Natural killer cell treated with Interleukin-12 subunit alpha and Interleukin-12 subunit beta and Interleukin-15 and Interleukin-18, amount 100 ng/mL, for 72 hours (primary cell): ENCODE measurements at places on chromosomes 2 and 18.

DNA sequence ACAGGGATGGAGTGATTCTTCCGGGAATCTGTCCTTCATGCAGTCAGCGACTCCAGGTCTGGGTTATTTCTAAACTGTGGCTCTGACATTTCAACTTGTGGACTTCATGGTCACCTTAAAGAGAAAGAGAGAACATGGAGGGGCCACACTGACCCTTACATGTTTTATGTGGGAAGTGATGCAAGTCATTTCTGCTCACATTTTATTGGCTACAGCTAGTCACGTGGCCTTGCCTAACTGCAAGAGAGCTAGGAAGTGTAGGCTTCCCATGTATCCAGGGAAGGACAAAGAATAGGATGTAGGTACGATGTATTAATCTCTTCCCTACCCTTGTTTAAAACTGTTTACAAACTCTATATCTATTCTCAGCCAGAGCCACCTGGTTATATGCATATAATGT lies 30.3 kb upstream of the AFTPH start:
- DNase-seq: no peak

DNA sequence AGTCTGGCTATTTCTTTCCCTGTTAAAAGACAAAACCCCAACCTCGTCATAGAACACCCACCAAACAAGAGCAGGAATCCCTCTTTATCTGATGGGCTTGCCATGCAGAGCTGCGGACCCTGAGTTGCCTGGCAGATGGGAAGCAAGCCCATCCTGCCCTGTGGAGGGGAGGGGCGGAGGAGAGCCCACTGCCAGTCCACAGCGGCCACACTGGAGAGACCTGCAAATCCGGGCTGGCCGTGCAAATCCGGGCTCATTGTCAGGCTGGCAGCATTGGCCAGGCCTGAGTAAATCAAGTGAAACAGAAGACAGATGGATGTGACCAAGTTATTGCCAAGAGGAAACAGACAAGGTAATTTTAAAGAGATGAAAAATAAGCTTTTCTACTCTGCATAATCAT lies 22.0 kb downstream of the MYL12B start:
- DNase-seq: no peak

DNA sequence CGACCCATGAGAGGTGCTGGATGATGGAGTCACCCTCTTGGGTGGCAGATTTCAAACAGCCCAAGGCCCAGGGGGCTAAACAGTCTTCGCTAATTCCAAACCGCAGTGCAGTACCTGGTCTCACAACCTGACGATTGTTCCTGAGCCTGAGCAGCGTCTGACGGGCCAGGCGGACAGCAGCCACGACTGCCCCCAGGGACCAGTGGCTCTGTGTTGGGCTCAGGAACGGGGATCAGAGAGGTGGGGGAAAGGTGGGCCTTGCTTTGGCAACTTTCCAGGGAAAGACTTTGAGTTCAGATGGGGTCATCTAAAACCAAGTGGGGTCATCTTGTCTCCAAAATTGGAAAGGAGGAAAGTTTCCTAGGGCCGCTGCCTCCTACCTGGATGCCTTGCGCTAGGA lies 492 bp downstream of the COLEC11 start:
- no peak for DNase-seq

DNA sequence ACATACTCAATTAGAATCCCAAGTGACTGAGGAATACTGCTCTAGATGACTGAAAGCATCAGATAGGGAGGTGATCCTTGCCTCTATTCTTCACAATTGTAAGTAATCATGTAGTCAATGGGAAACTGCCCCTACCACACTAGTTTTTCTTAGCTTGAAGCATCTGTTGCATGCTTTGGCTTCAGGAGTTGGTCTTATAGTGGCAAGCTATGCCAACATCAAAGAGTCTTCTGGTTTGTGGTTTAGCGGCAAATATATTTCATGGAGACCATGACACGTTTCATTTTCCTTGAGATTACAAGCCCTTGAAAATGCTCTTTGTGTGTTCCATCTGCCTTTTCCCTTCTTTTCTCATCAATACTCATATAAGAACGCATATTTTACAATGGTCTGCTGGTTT lies 12.9 kb downstream of the DCC start:
- no peak for DNase-seq

GRCh38 chr2:205714058-205714776 lies 31.9 kb downstream of the NRP2 start:
- DNase-seq: no peak

DNA sequence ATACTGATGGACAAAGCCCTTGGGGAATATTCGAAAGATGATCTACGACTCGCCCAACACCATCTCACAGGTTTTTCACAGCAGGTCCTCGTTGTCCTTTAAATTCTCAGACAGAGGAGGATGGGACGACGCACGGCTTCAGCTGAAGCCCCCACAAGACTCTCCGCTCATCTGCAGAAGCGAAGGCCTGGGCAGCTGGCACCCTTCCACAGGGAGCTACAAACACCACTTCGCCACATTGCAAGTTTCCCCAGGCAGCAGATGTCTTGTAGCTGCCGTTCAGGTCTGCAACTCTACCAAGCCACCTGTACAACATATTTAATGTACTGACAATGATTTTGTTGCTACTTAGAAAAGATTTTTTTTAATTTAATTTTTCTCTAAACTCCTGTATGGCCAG lies 642.9 kb downstream of the ZEB2 start:
- DNase-seq: no peak

DNA sequence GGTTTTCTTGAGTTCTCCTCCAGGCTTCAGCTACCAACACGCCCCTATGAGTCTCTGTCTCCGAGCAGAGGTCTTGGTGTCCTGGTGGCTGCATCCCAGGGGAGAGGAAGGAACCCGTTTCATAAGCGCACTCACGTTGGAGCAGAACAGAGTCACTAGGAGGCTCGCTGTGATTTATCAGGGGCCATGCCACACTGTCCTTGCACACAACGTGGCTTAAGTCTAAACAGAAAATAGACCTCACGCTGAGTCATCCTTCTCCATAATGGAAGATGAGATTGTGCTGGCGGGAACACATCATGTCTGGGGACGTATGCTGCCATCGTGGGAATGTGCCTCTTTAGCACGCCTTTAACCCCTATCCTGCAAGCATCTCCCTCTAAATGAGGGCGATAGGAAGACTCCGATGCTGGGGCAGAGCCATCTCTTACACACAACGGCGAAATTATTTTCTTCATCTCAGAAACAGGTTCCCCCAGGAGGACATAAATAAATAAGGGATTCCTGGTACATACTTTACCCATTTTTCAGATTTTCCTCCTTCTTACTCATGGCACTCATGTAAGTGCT lies 211.4 kb downstream of the KLHL29 start:
- peak; percentile 49 for DNase-seq

GRCh38 chr2:180607514-180608049 lies 372.8 kb upstream of the UBE2E3 start:
- no peak for DNase-seq

DNA sequence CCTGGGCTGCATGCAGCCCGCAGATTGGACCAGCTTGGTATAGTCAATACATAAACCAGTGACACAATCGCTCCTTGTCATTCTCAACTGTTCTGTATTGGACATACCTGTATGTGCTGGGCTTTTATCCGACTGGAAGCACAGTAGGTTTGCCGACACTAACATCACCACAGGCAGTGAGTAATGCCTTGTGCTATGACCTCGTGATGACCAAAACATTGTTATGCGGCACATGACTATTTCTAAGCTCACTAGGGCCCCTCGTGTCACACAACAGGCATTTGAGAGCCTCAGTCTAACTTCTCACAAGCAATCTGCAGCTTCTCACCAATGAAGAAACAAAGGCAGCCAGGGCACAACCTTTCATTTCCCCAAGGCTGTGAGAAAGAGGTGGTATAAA lies 320.8 kb downstream of the AFF3 start:
- no peak for DNase-seq

DNA sequence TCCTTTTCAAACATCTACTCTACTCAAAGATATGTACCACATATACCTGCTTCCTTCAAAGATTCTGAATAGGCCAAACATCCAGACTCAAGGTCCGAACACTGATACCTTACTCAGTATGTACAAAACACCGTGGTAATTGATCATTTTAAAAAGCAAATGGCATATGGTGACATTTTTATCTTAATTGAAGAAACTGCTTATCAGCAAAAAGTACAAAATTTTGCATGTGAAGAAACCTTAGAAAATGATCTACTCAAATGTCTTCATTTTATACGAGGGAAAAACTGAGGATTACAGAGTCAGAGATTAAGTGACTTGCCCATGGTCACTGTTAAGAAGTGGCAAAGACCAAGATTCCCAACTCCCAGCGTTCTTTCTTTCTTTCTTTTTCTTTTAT lies 133.0 kb downstream of the CACNB4 start:
- no peak for DNase-seq

GRCh38 chr2:241279413-241279812 lies 36.1 kb downstream of the HDLBP start:
- DNase-seq: no peak
